ENCODE measurements at places on chromosomes 1 and 21.

DNA sequence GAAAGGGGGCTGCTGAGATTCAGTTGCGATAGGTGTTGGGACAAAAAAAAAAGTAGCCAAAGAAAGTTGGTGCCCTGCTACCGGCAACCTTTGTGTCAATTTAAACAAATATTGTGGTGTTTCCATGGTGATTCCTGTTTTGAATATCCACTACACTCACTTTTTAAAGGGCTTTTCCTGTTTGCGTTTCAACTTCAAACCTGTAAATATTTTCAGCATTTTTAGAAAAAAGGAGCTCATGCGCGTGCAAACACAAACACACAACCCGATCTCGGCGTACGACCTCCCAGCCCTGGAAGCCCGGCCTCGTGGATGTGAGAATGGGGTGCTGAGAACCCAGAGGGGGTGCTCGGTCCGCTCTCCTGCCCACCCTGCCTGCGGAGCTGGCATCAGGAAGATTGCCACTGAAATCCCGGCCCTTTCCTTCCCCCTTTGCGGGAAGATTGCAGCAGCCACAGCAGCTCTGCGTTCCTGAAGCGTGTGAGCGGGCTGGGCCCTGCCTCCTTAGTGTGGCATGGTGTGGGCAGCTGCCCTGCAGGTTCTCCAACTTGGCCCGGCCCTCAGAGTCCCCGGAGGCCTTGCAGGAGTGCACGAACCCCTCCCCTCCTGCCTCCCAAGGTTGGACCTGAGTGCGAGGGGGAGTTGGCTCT is 34.8 kb downstream of the CASZ1 start:
- DNase-seq = no peak

- DNase-seq = no peak
Observed at GRCh38 chr21:26833011-26833410, 12.2 kb downstream of the ADAMTS1 start.

DNA sequence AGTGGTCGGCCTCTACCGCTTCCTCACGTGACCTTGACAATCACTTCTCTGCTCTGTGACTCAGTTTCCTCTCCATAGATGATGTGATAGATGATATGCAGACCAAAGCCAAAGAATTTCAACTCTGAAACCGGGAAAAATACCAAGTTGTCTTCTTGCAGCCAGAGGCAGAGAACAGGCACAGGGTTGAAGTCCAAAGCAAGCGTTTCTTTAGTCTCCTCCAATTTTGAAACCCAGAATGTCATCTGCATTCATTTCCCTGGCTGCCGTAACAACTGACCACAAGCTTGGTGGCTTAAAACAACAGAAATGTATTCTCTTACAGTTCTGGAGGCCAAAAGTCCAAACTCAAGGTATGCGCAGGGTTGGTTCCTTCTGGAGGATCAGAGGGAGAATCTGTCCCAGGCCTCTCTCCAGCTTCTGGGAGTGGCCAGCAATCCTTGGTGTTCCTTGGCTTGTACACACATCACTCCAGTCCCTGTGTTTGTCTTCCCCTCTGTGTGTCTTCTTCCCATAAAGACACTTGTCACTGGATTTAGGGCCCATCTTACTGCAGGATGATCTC is 30.3 kb upstream of the H6PD start:
- no peak for DNase-seq

- no peak for DNase-seq
Observed at GRCh38 chr1:943545-944340, 15.3 kb downstream of the NOC2L start.

- no peak for DNase-seq
Observed at GRCh38 chr1:151939141-151939540, 29.8 kb upstream of the THEM4 start.

- no peak for DNase-seq
Observed at GRCh38 chr1:47533793-47534328, 96.0 kb downstream of the FOXD2 start.

- DNase-seq = no peak
Observed at GRCh38 chr1:230825761-230826160, 42.6 kb downstream of the C1orf198 start.

DNA sequence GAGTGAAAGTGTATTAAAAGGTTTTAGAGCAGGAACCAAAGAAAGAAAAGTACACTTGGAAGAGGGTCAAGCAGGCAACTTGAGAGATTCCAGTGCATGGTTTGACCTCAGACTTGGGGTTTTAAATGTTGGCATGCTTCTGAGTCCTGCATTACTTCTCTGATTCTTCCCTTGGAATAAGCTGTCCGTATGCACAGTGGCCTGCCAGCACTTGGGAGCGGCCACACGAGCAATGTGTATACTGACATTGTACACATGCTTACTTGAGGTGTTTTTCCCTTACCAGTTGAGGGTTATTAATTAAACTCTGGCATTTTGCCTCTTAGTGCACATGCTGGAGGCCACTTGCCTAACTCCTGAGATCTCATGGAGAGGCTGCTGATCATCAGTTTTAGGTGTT is 786.6 kb upstream of the RGS18 start:
- DNase-seq = no peak

DNA sequence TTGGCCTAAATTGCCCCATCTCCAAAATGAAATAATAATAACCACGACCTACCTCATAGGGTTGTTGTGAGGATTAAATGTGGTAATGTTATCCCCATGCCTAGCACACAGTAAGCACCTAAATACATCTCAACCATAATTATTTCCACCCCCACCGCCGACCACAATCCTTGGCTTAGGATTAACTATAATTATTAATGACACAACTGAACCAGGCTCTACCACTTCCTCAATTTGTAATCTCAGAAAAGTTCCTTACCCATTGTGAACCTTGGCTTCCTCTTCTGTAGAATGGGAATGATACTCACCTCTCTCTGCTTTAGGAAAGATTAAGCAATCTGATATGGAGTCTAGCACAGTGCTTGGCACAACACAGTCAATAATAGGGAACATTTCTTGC is 44.3 kb upstream of the TACSTD2 start:
- DNase-seq = no peak

DNA sequence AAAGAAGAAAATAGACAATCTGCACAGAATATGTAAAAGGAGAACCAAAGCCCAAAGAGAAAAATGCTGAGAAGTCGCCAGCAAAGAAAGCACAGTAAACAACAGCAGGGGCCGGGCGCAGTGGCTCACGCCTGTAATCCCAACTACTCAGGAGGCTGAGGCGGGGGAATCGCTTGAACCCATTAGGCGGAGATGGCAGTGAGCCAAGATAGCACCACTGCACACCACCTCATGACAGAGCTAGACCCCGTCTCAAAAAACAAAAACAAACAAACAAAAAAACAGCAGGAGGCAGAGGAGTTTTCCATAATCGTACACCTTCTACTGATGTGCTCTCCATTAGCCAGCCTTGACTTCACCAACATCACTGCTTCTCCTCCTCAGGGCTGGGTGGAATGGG is 153.2 kb downstream of the LYPLAL1 start:
- no peak for DNase-seq

- no peak for DNase-seq
Observed at GRCh38 chr21:36207577-36208320, 51.1 kb downstream of the DOP1B start.

DNA sequence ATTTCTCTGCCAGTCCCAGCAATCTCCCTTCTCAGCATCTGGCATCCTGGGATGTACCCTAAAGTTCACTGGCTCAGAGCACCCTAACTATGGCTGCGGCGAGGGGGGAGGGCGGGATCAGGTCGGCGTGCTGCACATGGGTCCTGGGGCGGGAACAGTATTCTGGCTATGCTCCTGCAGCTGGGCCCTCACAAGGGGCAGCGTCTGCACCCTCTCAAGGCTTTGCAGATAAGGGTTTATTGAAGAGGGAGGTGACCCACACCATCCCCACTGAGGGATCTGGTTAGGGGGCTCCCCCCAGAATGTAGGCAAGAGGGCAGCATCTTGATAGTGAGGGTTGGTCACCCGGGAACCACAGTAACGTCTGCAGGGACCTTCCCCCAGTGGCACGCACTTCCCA is 44.9 kb upstream of the PCBP3 start:
- DNase-seq = no peak

GRCh38 chr1:218336328-218336727 is 8.8 kb upstream of the TGFB2 start:
- no peak for DNase-seq

DNA sequence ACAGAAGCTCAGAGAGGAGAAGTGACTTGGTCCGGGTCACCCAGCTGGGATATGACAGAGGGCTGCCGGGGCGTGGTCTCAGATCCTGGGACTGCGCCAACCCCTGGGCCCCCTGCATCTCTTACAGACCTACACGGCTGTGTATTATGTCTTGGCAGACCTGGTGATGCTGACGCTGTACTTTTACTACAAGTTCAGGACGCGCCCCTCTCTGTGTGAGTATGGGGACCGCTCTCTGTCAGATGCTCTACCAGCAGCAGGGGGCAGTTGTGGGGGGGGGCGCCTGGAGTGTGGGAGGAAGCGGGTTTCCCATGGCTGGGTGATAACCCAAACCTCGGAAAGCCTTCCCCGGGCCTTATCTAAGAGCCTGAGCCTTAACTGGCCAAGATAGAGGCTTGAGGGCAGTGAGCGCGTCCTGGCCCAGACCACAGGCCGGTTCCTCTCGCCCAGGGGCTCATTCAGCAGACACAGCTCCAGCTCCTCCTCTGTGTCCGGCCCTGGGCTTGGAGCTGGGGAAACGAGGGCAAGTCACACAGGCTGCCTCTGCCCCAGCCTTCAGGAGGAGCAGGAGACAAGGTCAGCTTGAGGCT is 13.3 kb downstream of the SLC66A1 start:
- no peak for DNase-seq

GRCh38 chr1:24899581-24900485 is 30.2 kb downstream of the RUNX3 start:
- peak; percentile 3 for DNase-seq

DNA sequence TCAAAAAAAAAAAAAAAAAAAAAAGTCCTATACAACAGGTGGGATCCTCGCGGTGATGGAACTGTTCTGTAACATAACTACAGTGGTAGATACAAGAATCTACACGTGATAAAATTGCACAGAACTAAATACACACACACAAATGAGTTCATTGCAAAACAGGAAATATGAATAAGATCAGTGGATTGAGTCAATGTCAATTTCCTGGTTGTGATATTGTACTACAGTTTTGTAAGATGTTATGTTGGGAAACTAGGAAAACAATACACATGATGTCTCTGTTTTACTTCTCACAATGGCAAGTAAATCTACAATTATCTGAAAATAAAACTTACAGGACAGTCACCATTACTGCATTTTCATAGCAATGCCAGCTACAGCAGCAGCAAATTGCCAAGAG is 59.8 kb downstream of the ITGB3BP start:
- no peak for DNase-seq

GRCh38 chr1:18302788-18303413 is 177.8 kb upstream of the KLHDC7A start:
- DNase-seq = no peak

DNA sequence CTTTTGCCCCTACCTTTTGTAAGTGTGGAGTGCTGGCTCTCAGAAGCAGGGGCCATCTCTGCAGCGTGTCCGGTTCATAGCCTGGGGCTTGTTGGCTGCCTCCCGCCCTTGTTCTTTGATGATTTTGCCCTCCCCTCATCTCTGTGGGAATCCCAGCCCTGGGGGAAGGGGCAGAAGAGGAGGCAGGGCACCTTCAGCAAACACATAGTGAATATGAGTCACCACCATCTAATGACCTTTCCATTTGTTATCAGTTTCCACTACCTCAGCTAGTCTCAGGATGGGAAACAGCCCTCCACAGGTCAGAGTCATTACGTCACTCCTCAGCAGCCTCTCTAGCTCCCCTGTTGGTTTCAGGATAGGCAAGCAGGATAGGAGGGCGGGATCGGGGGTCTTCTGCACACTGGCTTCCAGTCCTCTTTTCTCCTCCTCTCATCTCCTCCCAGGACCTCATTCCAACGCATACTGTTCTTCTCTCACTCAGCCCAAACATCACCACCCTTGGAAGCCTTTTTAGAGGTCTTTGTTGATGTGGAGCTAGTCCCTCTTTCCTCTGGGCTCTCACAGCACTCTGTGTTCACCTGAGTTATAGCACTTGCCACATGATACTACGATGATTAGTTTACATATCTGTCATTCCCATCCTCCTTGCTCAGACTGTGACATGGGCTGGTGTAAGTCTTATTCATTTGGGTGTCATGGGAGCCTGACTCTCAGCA is 15.8 kb downstream of the GADD45A start:
- DNase-seq = peak; percentile 5

DNA sequence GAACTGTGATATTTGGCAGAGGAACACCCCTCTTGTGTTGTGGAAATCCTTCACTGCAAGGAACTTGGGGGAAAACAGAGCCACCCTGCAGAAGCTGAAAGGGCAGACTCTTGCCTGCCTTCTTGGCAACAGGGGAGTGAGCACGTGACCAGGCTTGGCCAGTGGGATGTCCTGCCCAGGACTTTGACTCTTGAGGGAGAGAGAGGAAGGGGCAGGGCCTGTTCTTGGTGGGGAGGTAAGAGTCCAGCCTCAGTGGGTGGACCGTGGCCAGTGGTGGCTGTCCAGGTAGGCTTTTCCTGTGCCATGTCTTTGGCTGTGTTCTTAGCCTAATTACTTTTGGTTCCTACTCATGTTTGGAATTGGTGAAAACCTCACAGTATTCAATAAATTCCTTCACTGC is 8.6 kb upstream of the AK2 start:
- no peak for DNase-seq

- DNase-seq = peak; percentile 25
Observed at GRCh38 chr1:86419277-86419903, 4.6 kb upstream of the CLCA2 start.

- DNase-seq = no peak
Observed at GRCh38 chr1:10278880-10279279, 68.5 kb downstream of the KIF1B start.

- DNase-seq = no peak
Observed at GRCh38 chr21:33495743-33496142, 4.2 kb upstream of the DNAJC28 start.

DNA sequence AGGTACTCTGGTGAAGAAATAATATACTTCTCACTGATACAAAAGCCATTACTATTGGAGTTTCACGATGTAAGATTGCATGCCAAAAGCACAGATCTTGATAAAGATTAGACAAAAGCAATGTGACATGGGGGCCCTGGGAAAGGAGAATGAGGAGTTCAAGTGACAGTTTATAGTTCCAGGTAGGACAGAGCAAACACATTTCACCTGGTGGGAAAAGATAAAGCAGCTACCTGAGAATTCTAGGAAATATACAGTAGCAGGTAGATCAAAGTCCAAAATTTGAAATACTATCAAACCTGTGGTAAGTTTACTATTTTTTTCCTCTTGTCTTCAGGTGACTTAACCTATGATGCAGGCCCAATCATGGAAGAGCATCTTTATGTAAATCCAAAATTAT is 8.0 kb downstream of the OR2G3 start:
- no peak for DNase-seq

- DNase-seq = no peak
Observed at GRCh38 chr21:15134701-15135470, 70.1 kb upstream of the NRIP1 start.
